ENCODE measurements at places on chromosomes 16 and 17.

DNA sequence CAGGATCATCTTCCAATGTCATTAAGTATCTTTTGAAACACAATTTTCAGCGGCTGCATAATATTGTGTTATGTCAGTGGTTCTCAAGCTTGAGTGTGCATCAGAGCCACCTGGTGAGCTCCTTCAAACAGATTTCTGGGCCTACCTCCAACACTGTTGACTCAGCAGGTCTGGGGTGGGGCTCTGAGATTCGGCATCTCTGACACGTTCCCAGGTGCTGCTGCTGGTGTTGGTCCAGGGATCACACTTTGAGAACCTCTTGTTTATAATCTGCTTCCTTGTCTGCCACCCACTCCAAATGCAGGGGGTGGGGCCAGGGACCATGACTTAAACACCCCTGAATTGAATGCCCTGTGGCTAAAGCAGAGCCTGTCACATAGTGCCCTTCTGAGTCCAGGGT is 73.8 kb upstream of the HNF1B start:
- DNase-seq: no peak

DNA sequence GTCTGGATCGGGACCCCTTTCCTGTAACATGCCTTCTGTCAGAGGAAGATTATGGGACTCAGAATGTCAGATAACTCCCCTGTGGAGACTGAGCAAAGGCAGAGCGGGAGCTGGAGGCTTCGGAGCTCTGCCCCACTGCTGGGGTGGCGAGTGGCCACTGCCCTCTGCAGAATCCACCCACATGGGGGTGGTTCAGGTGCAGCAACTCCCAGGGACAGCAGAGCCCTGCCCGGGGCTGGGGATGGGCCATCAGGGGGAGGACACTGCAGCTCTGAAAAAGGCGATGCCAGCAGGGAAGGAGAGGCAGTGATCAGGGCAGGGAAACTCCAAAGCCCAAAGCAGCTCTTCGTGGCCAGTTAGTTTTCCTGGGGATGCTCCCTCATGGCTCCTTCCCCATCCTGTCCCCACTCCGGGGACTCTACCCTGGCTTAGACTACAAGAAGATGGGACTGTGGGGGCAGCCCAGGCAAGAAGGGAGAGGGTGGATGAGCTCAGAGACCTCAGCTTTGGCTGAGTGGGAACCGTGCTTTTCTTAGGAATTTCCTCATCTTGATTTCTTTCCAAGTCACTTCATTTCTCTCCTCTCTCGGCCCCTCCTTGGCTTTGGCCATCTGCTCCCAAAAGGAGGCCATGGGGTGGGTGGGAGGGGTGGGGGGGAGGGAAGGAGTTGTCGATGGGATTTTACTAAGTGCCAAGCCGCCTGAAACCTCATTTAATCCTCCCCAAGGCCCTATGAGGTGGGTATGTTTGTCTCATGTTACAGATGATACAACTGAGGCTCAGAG is 4.0 kb downstream of the CA4 start:
- no peak for DNase-seq

GRCh38 chr17:37490638-37491614 is 1.2 kb downstream of the DUSP14 start:
- no peak for DNase-seq

- no peak for DNase-seq
These were observed 12.3 kb upstream of the SEPHS2 start for GRCh38 chr16:30457743-30458560.

DNA sequence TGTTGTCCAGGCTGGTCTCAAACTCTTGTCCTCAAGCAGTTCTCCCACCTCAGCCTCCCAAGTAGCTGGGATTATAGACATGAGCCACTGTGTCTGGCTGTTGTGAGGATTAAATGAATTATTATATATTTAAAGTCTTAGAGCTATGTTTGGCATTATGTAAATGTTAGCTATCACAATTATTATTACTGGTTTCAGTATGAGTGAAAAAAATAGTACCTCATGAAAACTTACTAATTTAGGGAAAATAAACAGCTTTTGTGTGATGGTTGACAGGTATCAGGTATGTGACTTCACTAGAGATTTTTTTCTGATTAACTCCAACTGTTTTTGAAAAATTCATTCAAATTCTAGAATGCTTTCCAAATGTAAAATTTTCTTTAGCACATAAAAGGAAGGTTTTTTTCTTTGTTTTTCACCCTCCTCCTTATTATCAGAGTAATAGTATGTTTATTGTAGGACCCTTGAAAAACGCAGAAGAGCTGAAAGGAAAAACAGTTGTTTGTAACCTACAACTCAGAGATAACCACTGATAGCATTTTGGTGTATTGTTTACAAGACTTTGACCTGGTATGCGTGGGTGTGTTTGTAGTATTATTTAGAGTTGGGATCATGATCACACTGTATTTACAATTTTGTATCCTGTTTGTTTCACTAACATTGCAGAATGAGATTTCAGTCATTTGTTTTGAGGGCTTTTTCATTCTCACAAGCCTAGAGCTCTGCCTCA is 13.2 kb downstream of the NLK start:
- no peak for DNase-seq

DNA sequence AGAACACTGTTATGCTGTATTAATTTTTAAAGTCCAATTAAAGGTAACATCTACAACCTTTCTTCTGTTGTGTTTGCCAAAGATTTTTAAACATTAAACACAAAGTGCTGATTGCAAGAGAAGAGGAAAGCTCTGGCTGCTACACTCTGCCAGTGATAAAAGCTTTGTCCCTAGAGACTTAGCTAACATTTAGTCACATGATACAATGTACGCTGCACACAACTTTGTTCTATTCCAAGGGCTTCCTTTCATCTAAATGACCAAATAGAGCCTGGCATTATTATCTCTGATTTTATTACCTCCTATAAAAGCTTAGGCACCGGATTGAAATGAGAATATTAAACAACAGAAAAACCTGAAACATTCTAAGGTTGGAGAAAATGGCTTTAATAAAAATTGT is 388.7 kb upstream of the PMFBP1 start:
- no peak for DNase-seq

GRCh38 chr16:64478252-64478906 is 643.5 kb downstream of the CDH11 start:
- no peak for DNase-seq

GRCh38 chr16:65989861-65990604 is 376.5 kb upstream of the CDH5 start:
- DNase-seq: no peak

DNA sequence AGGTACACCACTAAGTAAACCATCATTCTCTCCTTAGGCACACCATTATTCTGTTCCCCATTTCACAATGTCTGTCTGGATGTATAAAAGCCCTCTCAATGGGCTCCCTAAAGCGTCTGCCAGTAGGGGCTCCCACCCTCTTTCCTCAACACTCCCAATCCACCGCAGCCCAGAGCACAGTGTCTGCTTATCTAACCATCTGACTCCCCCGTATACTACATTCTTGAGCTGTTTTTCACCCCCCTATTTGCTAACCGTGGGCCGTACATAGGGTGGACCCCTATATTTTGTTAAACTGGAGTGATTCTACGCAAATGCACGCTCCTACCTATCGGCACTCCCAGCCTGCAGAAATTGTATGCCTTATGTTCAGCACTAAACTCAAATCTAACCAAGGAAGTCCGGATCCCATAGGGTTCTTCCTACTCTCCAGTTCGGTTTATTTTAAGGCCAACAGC is 685 bp upstream of the PSMD3 start:
- no peak for DNase-seq

GRCh38 chr17:75872434-75873351 is 5.7 kb downstream of the TRIM47 start:
- DNase-seq: no peak

DNA sequence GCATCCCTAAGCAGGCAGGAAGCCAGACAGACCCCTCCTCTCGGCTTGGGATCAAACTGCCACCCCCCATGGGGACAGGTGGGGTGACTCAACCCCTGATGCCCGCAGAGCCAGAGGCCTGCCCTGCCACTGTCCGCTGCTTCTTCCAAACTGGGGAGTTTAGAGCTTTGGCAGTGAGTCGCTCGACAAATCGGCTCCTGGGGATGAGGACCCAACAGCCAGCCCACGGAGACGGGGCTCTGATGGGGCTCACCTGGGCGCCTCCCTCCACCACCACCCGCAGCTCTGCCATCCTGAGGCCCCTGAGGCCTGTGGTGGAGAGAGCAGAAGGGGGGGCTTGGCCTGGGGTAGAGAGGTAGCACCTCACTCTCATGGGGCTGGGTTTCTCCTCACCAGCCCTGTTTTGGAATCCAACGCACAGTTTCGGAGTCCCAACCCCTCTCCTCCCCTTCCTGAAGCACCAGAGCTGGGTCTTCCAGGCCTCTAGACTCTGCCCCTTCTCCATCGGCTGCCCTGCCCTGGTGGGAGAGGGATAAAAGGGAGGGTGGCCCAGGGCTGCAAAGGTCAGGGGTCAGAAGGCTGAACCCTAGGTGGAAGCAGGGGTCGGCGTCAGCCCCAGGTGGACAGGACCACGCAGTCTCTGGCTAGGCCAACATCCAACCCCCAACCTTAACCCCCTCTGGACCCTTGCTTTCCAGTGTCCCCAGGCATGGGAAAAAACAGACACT is 5.8 kb downstream of the PRSS22 start:
- no peak for DNase-seq

DNA sequence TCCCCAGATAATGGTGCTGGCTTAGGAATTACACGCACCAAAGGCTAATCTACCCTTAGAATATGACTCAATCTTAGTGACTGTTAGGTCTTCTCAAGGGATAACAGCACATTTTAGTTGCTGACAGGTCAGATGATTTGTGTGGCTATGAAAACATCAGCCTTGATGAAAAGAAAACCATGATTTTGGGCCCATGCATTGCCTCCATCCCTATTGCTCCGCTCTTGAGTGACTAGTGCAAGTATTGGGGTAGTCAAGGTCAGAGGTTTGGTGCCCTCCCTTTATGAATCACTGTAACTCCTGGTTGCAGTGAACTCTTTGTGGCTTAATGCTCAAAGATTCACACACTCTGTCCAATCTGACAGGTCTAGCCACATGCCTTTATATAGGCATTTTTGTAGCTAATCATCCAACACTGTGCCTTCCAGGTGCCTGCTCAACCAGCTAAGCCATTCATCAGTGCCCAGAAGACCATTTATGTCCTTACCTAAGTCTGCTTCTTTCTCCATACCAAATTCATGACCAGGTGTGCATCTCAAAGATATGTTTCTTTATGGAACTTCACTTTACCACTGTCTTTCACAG is 251.6 kb downstream of the KCNJ2 start:
- DNase-seq: no peak

DNA sequence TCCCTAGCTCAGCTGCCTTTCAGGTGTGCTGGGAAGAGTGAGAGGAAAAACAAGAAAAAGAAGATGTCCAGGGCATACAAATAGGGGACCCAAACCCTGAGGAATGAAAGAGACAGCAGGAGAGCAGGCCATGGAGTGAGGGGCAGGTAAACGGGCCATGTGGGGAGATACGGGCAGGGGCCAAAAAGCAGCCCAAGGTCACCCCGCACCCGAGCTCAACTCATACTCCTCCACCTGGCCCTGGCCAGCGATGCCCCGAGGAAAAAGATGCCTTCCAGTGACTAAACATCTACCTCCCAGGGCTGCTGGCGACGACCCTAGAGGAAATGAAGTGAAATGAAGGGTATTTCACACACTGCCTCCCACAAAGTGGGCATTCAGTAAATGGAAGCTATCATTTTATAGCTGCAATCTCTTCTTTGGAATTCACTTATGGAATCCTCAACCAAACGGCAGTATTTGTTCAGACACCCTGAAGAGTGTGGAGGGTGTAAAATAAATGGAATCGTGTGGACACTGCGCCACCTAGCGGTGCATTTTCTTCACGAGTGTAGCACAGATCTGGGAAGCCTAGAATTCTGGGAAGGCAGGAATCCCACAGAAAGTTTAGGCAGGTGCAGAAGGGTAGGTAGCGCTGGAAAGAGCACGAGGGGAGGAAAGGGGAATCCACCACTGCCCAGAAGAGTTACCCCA is 14.9 kb downstream of the ELAC2 start:
- peak; percentile 4 for DNase-seq

DNA sequence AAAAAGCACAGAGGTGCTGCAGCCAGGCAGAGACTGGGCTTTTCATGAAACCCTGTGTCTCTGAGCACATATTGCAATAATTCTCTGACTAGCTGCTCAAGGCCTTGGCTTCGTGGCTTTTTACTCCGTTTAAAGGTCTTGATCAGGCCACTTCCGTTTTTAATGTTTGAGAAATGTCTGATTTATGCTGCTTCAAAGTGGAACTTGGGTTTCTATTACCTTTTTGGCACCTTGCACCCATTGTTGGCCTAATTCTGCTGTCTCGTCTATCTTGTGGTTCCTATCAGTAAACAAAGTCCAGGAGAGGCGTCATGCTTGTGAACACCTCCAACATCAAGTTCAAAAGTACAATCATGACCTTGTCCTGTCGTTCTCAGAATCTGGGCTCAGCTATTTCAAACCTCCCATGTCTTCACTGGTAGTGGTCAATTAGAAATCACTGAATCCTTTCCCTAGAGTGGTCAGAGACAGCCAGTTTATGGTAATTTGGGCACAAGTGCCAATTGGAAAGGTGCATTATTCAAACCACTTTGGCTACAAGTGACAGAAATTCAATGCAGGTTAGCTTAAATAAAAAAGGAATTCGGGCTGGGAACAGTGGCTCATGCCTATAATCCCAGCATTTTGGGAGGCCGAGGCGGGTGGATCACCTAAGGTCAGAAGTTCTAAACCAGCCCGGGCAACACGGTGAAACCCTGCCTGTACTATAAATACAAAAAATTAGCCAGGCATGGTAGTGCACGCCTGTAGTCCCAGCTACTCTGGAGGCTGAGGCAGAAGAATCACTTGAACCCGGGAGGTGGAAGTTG is 33.3 kb upstream of the METTL9 start:
- DNase-seq: no peak

GRCh38 chr17:35022536-35023063 is 40.9 kb downstream of the RFFL start:
- peak; percentile 39 for DNase-seq

- DNase-seq: no peak
These were observed 167.4 kb downstream of the PITPNC1 start for GRCh38 chr17:67544364-67544955.

DNA sequence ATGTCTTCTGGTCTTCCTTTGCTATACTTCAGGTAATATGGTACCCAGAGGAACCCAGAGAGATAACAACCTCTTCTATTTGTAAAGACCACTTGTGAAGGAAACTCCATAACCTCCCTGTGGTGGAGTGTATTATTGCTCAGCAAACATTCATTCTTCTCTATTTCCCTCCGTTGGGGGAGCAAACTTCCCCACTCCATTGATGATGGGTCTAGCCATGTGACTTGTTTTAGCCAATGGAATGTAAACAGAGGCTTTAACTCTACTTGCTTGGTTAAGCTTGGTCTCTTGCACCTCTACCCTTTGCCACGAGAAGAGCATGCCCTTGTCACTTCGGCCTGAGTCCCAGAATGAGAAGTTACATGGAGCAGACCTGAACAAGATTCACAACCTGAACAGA is 30.0 kb upstream of the SKAP1 start:
- no peak for DNase-seq

DNA sequence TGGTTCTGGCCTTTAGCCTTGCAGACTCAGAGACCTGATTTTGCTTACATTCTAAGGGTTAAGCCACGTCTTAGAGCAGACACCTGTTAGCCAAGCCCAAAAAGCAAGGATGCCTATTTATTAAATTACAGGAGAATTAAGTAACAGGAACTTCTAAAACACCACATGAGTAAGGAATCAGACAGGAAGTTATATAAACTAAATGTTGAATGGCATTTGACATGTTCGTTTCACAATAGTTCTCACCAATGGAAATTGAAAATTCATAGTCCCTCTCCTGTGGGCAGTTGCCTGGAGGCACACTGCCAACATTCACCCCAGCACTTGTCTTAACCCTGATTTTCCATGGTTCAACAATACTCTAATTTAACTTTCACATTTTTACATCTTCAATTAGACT is 9.0 kb downstream of the KRTAP9-7 start:
- no peak for DNase-seq
